Smooth muscle cell of the brain vasculature (primary cell): ENCODE measurements at places on chromosomes 2 and 18.

DNA sequence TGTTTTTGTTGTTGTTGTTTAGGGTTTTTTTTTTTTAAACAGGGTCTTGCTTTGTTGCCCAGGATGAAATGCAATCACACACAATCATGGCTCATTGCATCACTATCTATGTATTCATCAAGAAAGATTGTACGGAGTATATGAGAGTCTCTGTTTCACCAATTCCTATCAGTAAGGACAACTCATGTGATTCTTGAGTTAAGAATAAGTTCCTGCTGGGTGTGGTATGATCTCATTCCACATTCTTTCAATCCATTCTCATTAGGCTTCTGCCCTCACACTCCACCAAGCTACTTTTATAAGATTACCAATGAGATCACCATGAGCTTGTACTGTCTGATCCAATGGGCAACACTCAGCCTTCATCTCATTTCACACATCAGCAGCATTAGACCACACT lies 9.1 kb upstream of the AP1S3 start:
- no peak for DNase-seq

DNA sequence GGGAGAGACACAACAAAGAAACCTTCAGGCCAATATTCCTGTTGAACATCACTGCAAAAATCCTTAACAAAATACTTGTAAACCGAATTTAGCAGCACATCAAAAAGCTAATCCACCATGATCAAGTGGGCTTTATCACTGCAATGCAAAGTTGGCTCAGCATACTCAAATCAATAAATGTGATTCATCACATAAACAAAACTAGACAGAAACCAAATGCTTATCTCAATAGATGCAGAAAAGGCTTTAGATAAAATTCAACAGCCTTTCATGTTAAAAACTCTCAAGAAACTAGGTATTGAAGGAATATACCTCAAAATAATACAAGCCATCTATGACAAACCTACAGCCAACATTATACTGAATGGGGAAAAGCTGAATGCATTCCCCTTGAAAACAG lies 20.6 kb downstream of the GTF2A1L start:
- DNase-seq: no peak

DNA sequence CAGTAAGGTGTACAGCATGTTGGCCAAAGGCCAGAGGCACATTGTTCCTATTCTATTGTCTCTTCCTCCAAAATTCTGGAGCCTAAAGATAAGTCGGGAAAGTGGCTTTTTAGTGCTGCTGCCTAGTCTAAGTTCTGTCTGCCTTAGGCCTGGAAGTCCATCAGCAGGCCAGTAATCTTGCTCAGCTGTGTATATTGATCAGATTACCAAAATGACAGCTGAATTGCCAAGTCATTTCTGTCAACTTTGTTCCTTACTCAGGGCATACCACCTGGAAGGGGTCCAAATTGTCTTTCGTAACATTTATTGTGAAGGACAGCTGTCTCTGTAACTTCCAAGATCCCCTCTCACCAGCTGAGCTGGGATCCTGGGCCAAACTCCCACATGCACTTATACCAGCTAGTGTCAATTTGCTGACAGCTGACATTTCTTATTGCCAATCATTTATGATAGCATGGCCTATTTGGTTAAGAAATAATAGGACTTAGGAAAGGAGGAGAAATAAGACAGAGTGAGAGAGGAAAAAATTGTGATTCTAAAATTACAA lies 116.8 kb upstream of the FSHR start:
- DNase-seq: no peak

DNA sequence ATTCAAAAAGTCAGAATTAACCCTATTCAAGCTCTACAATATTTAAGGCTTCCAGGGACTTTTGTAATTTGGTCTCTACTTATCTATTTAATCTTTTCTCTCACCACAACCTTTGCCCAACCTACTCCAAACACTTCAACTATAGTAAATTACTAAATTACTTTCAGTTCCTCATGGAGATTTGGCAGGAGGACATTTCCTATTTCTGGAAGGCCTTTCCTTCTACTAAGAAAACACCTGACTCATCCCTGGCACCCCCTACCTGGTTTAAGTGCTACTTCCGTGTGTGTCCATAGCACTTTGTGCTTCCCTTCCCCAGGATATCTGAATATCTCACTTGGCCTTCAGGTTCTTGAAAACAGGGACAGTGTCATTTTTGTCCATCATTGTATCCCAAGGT lies 96.3 kb downstream of the UPP2 start:
- DNase-seq: no peak

GRCh38 chr2:207119048-207119447 lies 46.7 kb downstream of the KLF7 start:
- DNase-seq: no peak

- no peak for DNase-seq
Observed at GRCh38 chr2:100470898-100471514, 724 bp downstream of the NMS start.

- no peak for DNase-seq
Observed at GRCh38 chr18:25446972-25447371, 95.0 kb upstream of the ZNF521 start.

DNA sequence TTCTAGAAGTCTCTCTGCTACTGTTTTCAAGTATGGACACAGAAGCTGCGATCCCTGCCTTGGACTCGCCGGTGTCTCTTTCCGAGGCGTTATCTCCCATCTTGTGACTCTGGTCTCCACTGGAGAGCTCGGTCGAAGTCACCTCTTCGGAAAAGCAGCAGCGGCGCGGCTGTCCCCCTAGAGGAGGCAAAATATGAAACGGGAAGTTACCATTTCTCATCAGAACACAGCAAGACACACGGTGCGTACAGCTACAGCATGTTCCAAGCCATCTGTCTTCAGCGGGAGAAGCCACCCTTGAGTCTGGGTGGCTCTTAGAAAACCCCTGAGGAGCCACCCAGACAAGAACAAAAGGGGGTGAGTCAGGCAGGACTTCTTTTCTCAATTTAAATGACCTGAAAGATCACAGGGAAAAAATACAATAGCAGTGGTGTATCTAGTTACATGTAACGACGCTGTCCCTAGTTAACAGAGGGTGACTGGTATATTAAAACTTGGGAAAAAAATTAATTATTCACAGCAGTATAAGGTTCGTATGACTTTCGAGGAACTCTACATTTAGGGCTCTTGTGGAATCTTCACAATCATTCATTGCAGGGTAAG lies 114.8 kb downstream of the ZNF516 start:
- DNase-seq: no peak

DNA sequence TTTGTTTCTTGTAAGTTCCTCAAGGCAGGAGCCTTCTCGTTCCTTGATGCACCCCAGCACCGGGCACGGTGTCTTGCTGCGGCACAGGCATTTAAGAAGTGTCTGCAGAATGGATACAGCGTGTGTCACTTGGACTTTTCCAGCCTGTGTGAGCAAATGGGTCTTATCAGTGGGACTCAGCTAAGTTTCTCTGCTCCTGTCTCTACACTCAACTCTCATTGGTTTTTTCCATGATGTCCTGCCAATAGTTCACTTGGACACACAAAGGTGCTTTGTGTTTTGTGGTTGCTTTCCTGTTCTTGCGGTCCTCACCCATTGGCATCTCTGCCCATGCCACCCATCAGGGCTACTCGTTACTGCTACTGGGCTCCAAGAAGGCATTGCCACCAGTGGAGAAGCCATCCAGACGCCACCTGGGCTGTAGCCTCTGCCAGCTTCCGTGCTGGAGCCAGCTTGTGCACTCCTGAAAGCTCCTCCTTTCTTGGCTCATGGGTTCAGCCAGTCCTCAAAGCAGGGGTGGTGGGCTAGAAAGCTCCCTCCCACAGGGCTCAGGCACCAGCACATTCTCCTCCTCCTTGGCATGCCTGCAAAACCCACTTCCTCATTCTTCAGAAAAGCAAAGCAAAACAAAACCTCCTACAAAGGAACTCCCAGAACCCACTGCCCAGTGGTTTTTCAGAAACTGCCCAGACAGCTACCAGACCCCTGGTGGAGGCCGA lies 41.4 kb downstream of the IL1R2 start:
- peak; percentile 73 for DNase-seq

DNA sequence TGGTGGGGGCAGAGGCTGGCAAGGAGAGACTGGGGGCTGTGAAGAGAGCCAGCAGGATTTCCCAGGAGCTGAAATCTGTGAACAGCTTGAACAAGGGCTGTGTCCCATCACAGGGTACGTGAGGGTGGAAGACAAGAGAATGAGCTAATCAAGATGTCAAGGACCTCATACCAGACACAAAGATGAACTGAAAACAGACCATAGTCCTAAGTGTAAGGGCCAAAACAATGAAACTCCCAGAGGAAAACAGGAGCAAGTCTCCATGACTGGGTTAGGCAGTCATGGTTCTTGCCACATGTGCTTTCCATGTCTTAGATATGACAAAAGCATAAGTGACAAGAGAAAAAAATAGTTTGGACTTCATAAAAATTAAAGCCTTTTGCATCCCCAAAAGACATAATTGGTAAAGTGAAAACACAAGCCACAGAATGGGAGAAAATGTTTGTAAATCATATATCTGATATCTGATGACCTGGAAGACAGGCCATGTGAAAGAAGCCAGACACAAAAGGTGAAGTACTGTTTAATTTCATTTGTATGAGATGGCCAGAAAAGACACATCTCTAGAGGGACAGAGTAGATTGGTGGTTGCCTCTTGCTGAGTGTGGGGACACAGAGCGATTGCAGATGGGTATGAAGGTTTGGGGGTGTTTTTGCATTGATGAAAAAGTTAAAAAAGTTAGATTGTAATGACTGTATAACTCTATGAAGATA lies 67.6 kb downstream of the FHOD3 start:
- no peak for DNase-seq

DNA sequence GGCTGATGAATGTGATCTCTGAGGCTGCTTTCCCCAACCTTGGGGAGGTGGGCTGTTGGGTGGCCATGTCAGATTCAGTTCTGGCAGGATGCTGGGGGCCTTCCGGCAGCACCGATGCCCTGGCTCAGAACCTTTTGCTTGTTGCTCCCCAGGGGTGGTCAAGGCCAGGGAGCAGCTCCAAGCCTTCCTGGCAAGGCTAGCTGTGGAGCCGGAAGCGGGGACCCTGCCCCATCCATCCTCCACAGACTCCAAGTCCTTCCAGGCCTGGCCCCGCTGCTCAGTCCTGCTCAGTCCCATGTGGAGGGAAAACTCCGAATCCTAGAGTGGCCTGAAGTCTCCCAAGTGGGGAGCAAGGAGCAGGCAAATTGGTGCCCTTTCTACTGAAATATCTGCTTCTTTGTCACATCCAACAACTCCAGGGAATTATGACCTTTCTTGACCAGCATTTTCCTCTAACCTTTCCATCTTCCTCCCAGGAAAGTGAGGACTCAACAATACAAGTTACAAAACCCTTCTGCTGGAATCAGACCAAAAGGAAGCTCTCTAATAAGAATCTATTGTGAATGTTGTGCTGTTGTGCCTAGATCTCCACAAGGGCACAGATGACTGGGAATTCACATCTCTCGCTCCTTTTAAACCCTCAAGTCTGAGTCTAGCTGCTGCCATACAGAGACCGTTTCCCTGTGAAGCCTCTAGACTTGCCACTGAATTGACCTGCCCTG lies 134.0 kb downstream of the MCFD2 start:
- DNase-seq: no peak

DNA sequence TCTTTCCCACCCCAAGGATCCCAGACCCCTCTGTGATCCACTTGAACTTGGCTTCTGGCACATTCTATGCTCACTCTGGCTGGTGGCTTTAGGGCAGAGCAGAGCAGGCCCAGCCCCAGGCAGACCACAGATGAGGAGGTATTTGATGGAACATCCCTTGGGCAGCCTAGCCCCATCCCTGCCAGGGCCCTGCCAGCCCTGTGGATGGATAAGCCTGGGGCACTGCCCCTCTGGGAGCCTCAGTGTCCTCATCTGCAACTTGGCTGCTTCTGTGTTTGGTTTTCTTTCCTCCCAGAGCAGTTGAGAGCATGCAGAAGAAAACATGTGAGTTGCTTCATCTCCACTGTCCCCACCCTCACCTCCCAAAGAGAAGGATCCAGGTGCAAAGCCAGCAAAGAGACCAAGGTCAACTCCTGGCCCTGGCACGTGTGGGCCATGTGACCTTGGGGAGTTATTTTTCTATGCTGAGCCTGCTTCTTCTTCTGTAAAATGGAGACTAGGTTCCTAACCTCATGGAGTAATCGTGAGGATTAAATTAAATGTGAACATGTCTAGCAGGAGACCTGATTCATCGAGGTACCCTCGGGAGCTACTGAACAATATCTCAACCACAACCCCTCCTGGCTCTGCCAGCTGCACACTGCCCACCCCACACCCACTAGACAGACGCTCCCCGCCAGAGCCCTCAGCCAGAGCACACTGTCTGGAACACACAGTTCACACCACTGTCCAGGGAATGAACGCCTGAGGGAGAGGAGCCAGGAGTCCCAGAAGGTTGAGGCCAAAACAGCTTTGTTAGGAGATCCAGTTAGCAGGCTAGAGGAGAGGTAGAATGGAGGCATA lies 14.6 kb upstream of the TNS1 start:
- DNase-seq: no peak

DNA sequence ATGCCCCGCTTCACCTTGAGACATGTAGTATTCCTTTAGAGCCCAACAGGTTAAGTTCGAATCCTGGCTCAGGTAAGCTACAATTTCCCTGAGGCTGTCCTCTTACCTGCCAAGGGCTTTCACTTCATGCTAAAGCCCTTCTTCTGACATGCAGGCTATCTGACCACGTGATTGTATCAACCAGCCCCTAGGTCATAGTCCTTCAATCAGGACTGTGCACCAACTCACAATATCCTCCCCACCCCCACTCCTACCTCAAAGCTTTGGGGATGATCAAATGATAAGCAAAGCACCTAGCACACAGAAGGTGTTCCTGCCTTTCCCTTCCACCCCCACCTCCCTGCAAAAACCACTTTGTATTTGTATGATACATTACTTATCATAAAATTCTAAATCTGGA lies 78.9 kb downstream of the AAK1 start:
- DNase-seq: no peak

GRCh38 chr2:176093145-176093897 lies 800 bp downstream of the HOXD13 start:
- no peak for DNase-seq

- no peak for DNase-seq
Observed at GRCh38 chr2:65055422-65056214, 598 bp upstream of the CEP68 start.

GRCh38 chr2:184507254-184507653 lies 91.1 kb upstream of the ZNF804A start:
- no peak for DNase-seq

DNA sequence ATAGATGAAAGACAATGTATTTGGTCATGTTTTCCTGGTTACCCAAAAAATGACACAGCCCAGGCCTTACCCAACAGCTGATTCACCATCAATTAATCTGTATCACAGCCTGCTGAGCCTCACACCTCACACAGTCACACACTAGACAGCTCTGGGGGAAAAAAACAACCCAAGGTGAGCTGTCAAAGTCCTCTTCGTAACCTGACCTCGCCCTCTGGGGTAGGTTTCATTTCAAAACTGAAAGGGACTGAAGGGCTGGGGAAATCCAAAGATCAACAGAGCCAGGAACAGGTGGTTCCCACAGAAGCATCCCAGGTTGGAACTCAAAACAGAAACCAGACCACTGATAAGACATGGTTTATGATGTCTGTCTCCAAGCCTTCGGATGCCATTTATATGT lies 18.2 kb upstream of the PCBP1 start:
- DNase-seq: no peak

GRCh38 chr2:121192576-121192975 lies 92.4 kb downstream of the TFCP2L1 start:
- DNase-seq: no peak

GRCh38 chr2:110865188-110865587 lies 132.8 kb downstream of the ACOXL start:
- no peak for DNase-seq

- DNase-seq: no peak
Observed at GRCh38 chr18:22044474-22045220, 124.7 kb upstream of the GATA6 start.
